Stimulated activated CD8-positive, alpha-beta memory T cell treated with anti-CD3 and anti-CD28 coated beads, Interleukin-7, amount 100 ng/mL, for 1 hour (primary cell): ENCODE measurements at places on chromosomes 11 and 22.

GRCh38 chr22:44668190-44668885, 33.7 kb upstream of the PRR5 start:
- no peak for DNase-seq

DNA sequence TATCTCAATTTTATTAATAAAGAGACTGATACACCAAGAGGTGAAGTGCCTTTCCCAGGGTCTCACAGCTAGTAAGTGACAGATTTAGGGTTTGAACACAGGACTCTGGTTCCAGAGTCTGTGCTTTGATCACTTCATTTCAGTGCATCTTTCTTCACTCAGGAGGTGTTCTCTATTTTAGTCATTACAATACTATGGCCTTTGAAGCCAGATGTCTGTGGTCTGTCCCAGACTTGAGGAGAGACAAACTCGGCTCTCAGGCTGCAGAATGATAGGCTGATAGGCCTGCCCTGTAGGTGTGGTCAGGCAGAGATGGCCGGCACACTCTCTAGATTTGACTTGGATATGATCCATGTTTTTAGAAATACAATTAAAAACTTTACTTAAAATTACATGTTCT, 478.5 kb upstream of the CCDC90B start:
- DNase-seq: no peak

- DNase-seq: no peak
Observed at GRCh38 chr11:44066732-44067141, 667 bp downstream of the ACCS start.

- DNase-seq: no peak
Observed at GRCh38 chr11:86453290-86454030, 78.8 kb downstream of the CCDC81 start.

- no peak for DNase-seq
Observed at GRCh38 chr11:112177589-112177988, 2.3 kb downstream of the BCO2 start.

- no peak for DNase-seq
Observed at GRCh38 chr11:3092603-3093141, 35.4 kb upstream of the CARS1 start.

- no peak for DNase-seq
Observed at GRCh38 chr11:69921128-69922014, 102.2 kb upstream of the FGF3 start.

DNA sequence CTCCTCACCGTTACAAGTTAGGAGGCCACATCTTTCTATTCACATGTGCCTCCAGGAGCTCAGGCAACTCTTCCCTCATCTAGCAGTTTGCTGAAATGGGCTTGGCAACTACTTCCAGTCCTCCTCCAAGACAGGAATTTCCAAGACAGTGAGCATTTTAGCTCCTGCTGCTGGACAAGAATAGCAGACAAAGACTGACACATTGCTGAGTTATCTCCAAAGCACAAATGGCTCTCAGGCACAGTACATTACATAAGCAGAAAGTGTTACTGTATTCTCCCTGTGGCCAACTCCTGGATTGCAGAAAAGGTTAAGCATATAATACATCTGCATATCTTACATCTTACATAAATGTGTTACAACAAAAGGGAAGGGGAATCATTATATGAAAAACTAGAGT, 83.2 kb upstream of the POU2AF2 start:
- DNase-seq: no peak

GRCh38 chr11:844693-845644, 2.3 kb downstream of the TSPAN4 start:
- DNase-seq: no peak

- no peak for DNase-seq
Observed at GRCh38 chr11:131463162-131463561, 92.7 kb downstream of the NTM start.

DNA sequence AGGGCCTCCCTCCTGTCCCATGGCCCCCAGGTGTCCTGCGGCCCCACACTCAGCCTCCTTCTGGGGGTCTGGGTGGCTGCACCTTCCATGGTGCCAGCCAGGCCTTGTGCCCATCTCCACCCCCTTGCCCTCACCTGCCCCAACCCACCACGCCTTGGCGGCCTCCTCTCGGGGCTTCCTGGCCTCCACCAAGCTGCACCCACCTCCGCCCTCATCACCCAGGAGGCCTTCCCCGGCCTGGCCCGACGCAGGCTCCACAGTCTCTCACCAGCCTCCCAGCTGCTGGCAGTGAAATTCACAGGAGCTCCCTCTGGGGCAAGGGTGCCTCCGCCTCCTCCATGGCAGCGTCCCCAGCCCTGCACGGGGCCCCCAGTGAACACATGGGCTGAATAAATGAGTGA, 35.9 kb upstream of the WNT7B start:
- no peak for DNase-seq

DNA sequence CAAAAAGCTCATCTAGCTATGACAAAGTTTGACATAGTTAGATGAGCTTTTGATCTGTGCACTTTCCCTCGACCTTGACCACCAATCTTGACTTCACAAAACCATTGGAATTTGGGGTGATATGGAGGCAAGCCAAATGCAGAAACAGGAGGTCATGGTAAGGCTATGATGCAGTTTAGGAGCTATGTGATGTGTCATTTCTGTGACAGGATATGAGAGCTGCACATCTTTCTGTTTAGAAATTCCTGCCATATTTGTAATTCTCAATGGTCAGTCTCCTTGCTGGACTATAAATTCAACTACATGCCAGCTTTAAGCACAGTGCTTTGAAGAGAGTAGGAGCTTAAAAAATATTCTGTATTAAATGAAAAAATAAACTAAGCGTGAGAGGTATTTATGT, 12.9 kb downstream of the OR51B6 start:
- DNase-seq: no peak

DNA sequence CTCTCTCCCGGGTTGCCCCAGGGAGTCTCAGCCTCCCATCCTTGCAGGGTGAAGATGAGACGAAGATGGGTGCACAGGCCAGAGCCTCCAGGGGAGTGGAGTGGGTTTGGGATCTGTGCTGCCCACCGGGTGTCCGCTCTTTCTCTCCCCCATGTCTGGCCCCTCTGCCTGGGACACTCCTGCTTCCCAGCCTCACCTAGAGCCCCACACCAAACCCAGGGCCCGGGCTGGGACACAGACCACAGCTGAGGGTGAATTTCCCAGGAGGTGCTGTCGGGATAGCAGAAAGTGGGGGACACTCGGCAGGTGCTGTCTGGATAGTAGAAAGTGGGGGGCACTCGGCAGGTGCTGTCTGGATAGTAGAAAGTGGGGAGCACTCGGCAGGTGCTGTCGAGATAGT, 25.0 kb upstream of the KRTAP5-7 start:
- DNase-seq: no peak

GRCh38 chr11:33779849-33780528, 5.7 kb upstream of the FBXO3 start:
- no peak for DNase-seq

DNA sequence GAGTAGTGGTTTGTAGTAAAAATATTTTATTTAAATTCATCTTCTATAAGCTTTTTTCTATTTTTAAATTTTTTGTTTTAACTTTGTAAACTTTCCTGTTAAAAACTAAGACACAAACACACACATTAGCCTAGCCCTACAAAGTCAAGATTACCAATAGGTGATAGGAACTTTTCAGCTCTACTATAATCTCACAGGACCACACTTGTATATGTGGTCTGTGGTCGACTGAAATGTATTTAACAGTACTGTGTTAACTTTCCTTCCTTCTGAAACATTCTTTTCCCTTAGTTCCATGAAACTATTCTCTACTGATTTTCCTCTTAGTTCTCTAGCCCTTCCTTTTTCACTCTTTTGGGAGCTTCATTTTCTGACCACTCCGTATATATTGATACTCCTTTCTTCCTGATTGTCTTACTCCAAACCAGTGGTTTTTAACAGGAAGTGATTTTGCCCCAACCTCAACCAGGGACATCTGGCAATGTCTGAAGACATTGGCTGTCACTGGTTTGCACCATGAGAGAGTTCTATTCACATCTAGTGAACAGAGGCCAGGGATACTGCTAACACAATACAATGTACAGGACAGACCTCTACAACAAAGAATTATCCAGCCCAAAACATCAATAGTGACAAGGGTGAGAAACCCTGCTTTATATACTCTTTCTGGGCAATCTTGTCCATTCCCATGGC, 8.8 kb downstream of the ZW10 start:
- DNase-seq: no peak

- no peak for DNase-seq
Observed at GRCh38 chr22:50621356-50621880, 6.5 kb downstream of the ARSA start.

DNA sequence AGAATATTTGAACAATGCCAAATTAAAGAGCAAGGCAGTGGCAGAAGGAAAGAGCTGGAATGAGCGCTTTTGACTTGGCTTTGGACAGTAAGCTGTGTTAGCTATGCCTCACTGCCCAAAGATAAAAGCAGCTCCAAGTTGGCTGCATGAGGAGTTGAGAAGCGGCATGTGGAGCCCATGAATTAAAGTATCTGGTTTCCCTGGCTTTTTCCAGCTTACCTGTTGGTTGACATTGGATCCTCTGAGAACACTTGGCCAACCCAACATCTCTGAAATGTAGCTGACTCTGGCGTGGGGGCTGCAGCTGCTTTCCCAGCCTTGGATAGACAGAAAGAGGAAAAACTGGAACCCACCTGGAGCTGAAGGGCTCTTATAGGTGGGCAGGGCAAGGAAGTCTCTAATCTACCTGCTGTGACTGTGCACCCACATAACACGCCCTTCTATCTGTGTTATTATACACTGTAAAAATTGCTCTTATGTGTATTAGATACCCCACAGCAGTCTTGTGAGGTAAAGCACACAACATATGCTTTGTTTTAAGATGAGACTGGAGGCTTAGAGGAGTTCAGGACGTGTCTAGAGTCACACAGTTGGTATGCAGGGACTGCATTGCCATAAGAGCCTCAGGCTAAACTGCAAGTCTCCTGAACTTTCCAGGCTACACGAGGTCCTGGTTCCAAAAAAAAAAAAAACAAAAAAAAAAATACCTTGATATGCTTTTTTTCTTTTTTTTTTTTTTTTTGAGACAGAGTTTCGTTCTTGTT, 5.8 kb downstream of the UBASH3B start:
- no peak for DNase-seq

DNA sequence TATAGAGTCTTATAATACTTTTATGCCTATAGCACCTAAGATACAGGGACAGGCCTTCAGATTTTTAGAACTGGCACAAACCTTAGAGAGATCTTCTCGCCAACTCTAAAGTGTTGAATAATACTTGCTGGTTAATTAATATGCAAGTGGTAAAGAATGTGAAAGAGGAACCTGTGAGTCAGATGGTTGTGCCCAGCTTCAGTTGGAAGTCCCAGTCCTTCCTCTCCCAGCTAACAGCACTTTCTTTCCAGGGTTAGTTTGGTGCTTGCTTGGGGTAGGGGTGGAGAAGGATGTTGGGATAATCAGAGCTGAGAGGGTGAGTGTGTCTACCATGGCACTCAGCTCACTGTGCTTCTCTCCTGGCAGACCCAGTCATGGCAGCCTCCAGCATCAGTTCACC, 4.9 kb upstream of the TMEM132A start:
- no peak for DNase-seq

- DNase-seq: no peak
Observed at GRCh38 chr11:87901341-87901740, 273.9 kb downstream of the RAB38 start.

DNA sequence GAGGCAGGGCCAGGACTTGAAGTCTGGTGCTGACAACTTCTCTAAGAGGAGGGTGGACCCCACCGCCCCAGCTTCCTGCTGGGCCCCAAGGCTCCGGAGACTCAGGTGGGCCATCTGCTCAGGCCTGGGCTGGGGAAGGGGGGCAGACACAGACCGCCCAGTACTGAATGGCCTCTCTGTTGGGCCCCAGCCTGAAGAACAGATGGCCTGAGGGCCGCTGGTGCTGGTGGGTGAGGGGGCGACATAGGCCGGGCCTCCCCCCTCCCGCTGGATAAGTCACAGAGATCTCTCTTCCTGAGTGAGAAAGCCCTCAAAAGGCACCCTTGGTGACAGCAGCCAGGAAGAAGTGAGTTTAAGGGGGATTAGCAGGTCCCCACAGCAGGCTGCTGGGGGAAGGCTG, 12.5 kb upstream of the TP53I11 start:
- DNase-seq: no peak

DNA sequence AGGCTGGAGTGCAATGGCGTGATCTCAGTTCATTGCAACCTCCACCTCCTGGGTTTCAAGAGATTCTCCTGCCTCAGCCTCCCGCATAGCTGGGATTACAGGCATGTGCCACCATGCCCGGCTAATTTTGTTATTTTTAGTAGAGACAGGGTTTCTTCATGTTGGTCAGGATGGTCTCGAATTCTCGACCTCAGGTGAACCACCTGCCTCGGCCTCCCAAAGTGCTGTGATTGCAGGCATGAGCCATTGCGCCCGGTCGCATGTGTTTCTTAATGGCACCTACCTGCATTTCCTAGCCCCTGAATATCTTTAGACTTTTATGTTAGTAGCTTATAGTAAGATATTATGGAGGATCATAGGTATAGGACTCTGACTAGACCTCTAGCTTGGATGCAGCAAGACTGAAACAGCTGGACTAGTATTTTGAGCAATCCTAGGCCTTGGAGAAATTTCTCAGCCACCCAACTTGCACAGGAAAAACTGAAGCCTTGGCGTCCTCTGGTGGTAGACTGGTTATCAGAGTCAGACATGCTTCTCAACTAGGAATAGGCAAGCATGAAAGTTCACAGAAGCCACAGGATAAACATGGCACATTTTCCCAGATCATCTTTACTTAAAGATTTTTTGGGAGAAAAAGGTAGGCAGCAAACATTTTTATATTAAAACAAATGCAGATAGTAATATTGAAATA, 22.7 kb upstream of the C1QTNF4 start:
- no peak for DNase-seq

GRCh38 chr22:23285734-23286133, 105.4 kb downstream of the BCR start:
- DNase-seq: no peak

DNA sequence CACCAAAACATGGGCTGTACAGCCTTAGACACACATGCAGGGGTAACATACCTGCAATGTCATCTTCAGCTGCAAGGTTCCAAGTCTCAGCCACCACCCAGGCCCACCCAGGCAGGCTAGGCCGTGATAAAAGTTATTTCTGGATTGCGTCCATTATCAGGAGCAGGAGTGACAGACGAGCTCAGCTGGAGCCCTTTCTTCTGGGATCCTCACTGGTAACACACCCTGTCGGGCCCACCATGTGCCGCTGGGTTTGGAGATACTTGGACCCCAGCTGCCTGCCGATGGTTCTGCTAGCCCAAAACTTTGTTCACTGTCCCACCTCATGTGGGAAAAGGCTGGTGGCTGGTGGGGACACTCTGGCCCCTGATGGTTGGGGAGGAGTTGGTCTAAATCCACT, 24.8 kb downstream of the TMPRSS5 start:
- DNase-seq: no peak

GRCh38 chr22:49201046-49201970, 626.4 kb downstream of the BRD1 start:
- DNase-seq: no peak

- DNase-seq: no peak
Observed at GRCh38 chr11:134276396-134277182, 410 bp downstream of the GLB1L3 start.

DNA sequence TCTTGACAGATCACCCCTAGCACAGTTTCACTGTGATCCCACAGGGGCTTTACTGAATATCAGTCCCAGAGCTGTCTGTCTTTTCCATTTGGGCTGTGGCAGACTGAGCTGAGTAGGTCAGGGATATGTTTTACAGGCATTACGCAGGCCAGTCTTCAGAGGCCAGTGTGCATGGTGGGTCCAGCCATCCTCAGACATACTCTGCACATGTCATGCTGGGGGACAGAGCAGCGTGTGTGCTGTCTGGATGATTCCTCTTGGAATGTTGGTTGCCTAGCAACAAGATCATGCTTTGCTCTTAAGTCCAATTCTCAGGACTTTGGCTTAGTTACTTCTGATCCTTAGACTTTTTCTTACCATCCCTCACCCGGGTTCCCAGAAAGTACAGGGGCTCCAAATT, 736.5 kb downstream of the DLG2 start:
- no peak for DNase-seq
